ENCODE measurements at places on chromosomes 13 and 19.

DNA sequence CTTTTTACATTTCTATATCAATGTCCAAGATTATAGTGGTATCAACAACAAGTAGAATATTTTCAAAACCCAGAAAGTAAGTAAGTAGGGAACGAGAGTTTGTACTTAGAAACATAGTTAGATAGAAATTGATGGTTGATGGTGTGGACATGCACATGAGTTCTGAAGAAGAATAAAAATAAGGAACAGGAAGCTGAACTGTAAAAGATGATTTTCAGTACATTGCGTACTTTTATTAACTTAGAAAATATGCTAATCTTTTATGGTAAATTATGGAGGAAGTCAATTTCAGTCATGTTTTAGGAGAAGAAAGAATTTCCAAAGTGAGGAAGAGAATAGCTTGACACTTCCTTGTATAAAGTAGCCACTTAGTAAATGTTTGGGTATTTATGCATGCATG lies 12.3 kb upstream of the GPR18 start:
- DNase-seq = no peak

DNA sequence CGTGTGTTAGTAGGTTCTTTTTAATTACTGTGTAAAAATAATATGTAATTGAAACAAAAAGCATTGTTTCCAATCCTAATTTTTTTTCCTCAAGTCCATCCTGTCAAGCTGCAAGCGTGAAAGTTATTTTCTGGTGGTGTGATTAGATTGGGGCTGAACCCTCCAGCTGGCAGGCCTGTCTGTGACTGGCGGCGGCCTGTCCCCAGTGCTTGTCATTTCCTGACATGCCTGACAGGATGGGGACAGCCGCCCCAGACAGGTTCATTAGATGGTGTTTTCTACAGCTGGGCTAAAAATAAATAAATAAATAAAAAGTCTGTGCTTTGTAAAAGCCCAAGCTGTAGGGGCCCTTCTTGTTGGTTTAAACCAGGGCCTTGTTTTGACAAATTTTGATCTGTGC lies 53.7 kb upstream of the MAB21L1 start:
- no peak for DNase-seq

DNA sequence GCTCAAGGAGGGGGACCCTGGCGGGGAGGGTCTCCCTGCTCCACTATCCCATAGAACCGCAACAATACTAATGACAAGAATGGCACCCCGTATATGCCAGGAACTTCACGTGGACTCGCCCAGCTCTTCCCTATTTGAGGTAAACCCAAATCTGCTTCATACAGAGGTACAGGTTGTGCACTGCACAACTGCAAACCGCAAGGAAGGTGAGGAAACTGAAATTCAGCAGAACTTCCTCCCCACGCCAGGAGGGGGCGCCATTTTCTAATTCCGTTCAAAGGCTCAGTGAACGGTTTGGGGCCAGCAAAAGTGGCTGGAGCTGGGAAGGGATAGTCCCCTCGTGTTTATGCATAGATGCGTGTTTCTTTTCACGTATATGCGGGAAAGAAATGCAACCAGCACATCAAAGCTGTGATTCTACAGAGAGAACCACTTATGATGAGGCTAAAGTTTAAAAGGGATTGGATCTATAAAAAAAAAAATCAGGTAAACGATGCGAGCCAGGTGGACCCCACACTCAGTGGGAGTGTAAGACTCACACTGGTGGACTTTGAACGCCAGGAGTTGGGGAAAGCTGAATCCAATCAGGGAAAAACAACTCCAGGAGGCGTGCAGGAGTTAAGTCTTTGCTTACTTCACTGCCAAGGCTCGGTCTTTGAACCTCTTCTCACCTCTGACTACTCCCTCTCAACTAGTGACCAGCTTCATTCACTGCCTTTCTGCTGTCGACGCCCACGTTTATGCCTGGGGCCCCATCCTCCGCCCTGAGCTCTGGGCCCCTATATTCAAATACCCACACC lies 20.3 kb downstream of the C19orf81 start:
- DNase-seq = peak; percentile 49

DNA sequence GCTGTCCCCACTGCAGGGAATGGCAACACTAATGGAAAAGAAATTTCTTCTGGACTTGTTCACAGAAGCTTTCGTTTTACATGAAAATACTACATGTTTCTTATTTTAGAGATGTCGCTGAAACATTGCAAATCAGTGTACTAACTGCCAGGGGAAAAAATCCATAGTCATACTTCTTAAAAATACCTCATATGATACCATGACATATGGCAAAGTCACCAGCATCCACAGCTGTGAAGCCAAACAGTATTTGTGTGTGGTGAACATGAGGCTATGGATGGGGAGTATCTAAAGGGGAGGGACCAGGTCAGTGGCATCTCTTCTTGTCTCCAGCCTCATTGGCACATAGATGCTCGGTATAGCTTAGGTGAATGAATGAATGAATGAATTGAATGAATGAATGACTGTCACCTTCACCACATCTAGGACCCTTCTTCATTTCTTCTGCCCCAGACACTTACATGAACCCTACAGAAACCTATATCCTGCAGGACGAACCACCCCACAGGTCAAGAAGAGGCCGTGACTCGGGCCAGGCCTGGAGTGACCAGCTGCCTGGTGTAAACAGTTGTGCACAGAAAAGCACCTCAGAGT lies 14.6 kb upstream of the CD33 start:
- DNase-seq = no peak

DNA sequence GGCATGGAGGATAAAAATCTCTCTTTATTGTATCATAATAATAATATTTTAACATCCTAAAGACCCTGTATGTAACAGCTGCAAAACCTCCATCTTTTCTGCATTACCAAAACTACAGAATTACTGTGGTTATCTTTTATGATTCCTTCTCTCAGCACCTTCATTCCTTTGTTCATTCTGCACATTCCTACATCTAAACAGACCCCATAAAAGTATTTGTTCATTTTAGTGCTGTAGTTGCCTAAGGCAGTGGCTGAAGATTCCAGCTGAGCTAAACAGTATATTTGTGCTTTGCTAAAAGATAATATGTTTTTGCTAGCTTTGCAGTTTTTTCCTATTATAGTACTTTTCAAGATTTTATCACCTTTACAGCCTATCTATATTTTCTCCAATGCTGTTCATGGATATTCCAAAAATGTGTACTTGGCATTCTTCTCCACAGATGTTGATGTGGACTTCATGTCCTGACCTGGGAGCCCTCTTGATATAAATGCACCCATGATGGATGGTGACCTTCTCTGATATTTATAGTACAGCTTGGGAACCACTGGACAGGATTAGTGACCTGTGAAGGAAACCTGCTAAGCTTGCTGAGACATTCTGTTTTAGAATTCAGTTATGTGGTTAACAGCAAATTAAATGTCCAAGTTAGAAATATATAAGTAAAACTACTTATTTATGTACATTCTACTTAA lies 2832.9 kb upstream of the PCDH20 start:
- no peak for DNase-seq
